Fibroblast of lung (primary cell): ENCODE measurements at places on chromosomes 4 and X.

- DNase-seq = peak; percentile 47
Observed at GRCh38 chr4:166538491-166539005, 665.5 kb downstream of the TLL1 start.

- no peak for DNase-seq
Observed at GRCh38 chrX:108217876-108218275, 126.3 kb downstream of the ATG4A start.

DNA sequence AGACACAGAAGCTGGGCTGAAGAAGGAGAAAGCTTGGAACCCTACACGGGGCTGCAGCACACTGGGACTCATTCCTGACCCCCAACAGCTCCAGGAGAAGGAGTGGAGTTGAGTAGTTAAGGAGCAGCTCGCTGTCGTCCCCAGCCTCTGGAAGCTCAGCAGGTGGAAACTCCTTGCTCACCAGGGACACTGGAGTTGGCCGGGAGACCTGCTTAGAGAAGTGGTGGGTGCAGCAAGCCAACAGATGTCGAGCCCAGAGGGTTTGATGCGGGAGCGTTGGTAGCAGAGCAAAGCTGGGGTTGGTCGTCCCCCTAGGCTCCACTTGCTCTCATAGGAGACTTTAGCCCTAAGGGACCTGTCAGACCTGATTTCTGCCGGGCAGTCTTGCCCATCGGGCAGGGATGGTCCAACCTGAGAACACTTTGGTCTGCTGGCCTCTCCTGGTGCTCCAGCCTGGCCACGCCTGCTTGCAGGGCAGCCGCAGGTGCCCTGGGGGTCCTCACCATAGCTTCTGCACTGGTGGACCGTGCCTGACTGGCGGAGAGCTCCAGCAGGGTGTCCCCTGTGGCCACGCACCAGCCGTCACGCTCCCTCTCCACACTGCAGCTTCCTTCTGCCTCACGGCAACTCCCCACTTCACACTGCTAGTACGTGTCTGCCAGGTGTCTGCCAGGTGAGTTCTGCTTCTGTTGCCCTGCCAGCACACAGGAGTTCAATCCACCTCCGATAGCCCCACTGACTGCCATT is 353.7 kb downstream of the GASK1B start:
- DNase-seq = no peak

DNA sequence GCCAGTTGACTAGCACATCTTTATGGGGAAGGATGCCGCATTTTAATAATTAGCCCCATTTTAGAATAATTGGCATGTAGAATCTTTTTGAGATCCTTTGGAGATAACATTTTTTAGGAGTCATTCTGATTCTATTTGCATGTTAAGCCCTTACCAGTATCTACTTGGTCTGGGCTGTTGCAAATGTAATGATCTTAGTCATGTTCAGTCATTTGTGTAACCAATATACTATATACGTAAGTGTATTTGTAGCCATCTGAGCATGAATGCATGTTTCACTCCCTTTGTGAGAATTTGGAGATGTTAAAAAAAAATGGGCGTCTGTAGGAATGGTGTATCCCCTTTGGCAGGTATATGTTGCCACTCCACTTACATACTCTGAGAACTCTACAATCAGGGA is 119.1 kb downstream of the TEX13A start:
- no peak for DNase-seq

GRCh38 chrX:97200454-97200853 is 316.7 kb downstream of the RPA4 start:
- no peak for DNase-seq

GRCh38 chr4:158682066-158682465 is 10.0 kb downstream of the ETFDH start:
- DNase-seq = no peak

DNA sequence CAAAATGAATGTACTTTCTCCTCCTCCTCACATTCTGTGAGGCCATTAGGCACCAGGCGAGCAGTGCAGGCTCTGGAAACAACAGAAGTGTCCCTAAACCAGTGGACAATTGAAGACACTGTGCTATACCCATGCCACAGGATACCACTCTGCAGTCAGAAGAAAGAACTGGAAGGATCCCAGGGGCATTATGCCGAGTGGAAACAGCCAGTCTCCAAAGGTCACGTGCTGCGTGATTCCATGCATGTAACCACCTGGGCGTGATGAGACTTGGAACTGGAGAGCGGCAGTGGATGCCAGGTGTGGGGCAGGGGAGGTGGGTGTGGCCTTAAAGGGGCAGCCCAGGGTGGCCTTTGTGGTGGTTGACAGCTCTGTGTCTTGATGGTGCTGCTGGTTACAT is 139.4 kb downstream of the EVC2 start:
- DNase-seq = no peak

GRCh38 chr4:98687876-98688275 is 29.5 kb upstream of the TSPAN5 start:
- DNase-seq = no peak

DNA sequence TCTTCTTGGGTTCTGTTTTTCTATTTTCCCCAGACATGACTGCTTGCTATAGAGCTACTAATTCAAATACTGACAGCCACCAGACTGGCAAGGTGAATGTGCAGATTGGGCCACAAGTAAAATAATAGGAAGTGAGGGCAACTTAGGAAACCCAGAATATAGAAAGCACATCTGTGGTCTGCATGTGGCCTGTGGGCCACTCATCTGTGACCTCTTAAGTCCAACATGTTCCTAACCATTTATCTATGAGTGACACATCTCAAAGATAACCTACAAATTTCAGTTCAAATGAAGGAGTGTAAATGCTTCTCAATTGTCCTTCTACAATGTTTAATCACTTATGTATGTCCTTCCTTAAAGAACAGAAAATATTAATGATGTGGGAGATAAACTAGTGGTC is 128.9 kb downstream of the REELD1 start:
- no peak for DNase-seq

DNA sequence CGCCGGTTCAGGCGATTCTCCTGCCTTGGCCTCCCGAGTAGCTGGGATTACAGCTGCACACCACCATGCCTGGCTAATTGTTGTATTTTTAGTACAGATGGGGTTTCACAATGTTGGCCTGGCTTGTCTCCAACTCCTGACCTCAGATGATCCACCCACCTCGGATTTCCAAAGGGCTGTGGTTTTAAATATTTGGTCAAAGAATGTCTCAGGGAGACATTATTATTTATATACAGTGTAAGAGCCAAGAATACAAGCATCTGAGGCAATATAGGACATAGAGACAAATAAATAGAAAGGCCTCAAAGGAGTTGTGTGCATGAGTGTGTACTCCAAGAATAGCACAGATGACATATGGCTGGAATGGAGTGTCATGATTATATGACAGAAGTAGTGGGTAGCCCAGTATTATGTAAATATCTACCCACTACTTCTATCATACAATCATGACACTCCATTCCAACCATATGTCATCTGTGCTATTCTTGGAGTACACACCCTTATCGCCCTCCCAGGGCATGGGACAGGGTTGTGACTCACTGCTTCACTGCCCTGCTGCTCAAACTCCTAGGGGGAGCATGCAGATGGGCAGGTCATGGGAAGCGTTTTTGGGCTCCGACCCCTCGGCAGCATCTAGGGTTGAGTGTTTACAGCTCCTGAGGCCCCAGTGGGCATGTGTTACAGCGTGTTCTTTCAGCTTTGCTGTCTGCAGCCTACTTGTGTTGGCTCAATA is 1649.8 kb upstream of the PCDH10 start:
- DNase-seq = peak; percentile 89

- no peak for DNase-seq
Observed at GRCh38 chrX:85955510-85955909, 91.8 kb downstream of the CHM start.

DNA sequence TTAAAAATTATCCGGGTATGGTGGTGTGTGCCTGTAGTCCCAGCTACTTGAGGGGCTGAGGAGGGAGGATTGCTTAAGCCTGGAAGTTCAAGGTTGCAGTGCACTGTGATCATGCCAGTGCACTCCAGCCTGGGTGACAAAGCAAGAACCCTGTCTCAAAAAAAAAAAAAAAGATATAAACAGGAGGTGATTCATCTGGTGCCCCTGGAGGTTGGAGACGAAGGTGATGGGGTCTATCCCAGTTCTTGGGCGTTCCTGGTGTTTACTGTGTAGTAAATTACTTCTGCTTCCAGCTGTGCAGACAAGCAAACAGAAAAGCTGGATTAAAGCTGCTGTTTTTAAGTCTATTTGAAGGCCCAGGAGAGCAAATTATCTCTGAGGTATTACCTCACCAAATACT is 19.9 kb downstream of the GPKOW start:
- no peak for DNase-seq

- peak; percentile 70 for DNase-seq
Observed at GRCh38 chr4:143360838-143361625, 24.4 kb downstream of the GAB1 start.

DNA sequence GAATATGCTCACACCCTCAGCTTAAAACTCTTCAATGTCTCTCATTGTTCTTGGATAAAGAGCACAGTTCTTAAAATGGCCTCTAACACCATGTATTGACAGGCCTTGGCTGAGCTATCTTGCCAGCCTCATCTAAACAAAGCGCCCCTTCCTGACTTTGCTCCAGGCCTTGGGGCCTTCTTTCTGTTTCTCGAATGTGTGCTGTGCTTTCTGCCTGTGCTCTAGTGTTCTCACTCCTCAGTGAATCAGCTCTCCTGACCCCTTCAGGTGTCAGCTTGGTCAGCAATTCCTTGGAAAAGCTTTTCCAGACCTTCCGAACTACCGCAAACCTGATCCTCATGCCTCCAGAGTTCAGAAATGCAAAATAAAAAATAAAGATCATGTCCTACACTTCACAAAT is 346.3 kb upstream of the FSTL5 start:
- DNase-seq = no peak

GRCh38 chrX:152913910-152914309 is 16.0 kb downstream of the ZNF185 start:
- no peak for DNase-seq

DNA sequence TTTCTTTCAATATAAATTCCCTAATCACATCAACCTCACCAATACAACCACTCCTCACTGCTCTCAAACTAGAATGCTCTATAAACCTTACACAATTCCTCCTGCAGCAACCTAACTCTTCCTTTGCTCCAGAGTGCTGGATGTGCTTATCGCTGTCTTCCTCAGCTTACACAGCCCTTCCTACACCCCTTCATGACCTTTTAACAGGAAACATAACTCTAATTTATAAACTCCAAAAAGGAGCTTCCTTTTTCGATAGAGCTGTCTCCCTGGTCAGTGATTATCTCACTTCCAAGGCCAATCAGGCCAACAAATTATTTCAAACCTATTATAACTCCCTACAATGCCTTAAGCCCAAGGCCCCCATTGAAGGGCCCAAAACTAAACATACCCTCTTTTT is 78.8 kb downstream of the COQ2 start:
- no peak for DNase-seq

GRCh38 chr4:6541789-6542188 is 33.2 kb upstream of the MAN2B2 start:
- DNase-seq = no peak

GRCh38 chr4:37601531-37601930 is 84.6 kb downstream of the RELL1 start:
- peak; percentile 80 for DNase-seq

- DNase-seq = no peak
Observed at GRCh38 chr4:67371615-67372014, 173.7 kb downstream of the CENPC start.

DNA sequence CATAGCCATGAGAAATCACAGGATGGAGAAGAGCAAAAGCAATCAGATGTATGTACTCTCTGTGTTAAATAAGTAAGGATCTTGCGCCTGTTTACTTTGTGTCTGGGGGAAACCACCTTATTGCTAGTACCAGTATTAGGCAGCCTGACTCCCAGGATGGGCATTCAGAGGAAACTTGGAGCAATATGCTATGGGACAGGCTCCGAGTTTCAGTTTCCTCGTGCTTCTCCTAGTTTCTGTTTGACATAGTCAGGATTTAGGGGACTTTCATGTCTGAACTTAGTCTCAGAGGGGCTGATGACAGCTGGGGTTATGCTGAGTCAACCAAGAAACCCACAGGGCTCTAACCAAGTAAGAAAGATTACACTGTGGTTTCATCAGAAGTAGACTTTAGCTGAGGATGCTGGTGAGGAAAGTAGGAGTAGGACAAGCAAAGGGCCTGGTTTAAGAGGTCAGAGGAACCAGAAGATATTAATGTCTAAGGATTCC is 13.5 kb downstream of the NSUN7 start:
- peak; percentile 88 for DNase-seq

DNA sequence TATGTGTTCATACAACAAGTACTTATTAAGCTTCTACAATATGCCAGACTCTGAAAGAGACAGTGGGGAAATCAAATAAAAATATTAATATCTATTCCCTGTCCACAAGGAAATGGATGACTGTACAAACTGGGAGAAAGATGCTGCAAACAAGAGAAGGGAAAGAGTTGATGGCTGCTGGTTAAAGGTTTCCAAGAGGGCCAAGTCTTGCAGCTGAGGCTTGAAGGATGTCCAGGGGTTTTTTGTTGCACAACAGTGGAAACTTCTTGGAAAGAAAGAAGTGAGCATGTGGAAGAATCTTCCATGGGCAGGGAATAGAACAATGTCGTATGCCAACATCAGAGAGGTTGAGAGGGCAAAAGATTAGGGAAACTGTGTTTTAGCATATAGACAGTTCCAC is 95.8 kb downstream of the MID1 start:
- no peak for DNase-seq

DNA sequence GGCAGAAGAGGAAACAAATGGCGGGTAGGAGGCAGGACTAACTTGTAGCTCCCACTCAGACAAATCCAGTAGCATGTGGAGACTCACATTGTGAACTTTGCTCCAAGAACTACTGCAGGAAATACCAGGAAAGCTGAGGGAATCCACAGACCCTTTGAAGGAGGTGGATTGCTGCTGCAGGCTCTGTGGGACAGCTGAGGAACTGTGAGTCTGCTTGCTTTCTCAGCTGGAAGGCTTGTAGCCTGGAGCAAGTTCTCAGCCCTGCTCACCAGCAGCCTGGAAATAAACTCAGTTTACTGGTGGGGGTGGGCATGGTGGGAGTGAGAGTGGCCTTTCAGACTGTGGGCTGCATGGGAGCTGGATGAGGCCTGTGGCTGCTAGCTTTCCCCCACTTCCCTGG is 16.0 kb downstream of the RTL3 start:
- peak; percentile 50 for DNase-seq

- DNase-seq = no peak
Observed at GRCh38 chr4:153683763-153684181, 308 bp upstream of the TLR2 start.

- no peak for DNase-seq
Observed at GRCh38 chr4:181085557-181085956, 1157.6 kb upstream of the TENM3 start.

DNA sequence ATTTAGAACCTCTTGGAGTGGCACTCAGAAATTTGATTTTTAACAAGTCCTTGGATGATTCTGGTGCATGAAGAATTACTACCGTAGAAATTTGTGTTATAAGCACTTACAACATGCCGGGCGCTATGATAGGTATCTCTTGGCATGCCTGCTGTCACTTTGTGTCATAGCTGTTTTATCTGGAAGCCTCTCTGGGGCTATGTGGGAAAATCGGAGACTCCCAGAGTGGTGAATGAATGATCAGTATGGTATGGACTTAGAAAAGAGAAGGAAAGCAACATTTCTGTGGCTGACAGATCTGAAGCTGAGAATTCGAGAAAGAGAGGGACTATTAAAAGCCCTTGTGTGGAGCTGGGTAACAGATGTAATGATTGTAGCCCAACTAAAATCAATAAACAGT is 177.4 kb upstream of the MAMLD1 start:
- DNase-seq = no peak

- no peak for DNase-seq
Observed at GRCh38 chrX:46117234-46117633, 428.0 kb downstream of the ZNF674 start.
